ENCODE measurements at places on chromosomes 13 and 19. TPM values are rescaled to one million over a fixed set of nuclear protein-coding genes. Genes with fewer than 3 reads are reported as not detected.

DNA sequence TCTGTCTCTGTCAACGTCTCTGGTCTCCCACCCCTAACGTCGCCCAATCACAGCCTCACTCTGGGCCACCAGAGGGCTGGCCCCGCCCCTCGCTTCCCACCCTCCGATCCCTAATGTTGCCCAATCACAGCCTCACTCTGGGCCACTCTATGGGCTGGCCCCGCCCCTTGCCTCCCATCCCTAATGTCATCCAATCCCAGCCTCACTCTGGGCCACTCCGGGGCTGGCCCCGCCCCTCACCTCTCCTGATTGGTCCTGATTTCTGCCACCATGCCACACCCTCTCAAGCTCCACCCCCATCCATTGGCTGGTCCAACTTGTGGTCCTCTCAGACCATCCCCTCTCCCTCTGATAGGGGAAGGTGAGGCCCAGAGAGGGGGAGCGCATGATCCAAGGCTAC, 24.9 kb downstream of the CELF5 start:
- no peak for DNase-seq

LGALS14 gene
- total RNA-seq: not detected

GPC5 gene
- 1.4 TPM for total RNA-seq

GRCh38 chr13:99013951-99014350, 36.1 kb upstream of the DOCK9 start:
- DNase-seq: no peak

- no peak for DNase-seq
Observed at GRCh38 chr19:2577722-2578335, 101.9 kb downstream of the GADD45B start.

DNA sequence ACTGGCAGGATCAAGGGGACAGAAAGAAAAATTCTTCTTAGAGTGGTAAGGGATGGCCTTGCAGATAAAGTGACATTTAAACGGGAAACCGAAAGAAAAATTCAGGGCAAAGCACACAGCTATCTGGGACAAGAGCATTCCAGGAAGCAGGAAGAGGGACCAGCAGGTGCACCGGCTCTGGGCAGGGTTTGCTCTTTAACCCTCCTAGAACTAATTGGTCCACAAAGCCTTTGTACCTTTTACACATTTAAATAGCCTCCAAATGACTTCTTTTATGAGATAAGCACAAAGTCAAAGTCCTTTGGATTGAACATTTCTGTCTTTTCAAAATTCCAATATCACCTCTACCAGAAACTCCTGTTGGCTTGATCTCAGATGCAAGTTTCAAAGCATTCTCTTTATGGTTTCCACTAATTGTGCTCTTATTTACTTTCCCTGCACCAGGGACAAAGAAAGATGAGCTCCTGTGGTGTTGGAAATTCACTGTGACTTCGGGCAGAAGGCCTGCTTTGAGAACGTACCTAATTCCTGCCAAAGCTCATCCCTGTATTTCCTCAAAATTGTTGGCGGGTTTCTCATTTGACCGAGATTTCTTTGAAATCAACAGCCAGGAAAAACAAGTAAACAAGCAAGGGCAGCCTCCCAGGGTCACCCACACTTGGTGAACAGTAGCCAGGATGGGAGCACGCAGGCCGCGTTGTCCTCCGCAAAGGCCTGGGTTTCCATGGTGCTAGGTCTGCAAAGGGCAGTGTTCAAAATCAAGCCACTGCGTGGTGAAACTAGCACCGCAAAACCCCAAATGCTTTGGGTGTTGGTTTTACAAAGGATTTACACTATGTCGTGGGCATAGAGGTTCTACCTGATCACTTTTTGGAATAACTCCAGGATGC, 98.6 kb downstream of the IRS2 start:
- DNase-seq: peak; percentile 77
